ENCODE measurements at places on chromosomes 1 and 21.

- no peak for DNase-seq
Observed at GRCh38 chr1:224523676-224524075, 89.1 kb upstream of the WDR26 start.

DNA sequence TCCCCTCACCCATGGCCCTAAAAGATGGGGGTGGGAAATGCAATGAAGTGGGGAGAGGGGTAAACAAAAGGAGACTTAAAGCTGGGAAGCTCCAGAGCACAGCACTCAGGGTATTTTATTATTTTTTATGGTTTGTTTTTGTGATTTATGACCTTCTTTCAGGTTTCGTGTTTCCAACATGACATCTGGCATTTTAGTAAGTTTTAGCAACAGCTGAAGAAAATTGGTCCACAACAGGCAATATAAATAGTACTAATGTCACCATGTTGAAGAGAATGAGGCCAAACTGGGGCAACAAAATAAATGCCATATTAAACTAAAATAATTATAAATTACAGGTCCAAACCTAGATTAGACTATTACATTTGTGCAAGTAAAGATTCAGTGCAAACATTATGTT lies 56.3 kb downstream of the TBX15 start:
- no peak for DNase-seq

GRCh38 chr1:7458946-7459345 lies 312.1 kb upstream of the VAMP3 start:
- DNase-seq = no peak

- DNase-seq = no peak
Observed at GRCh38 chr1:59705466-59706302, 109.1 kb upstream of the HOOK1 start.

GRCh38 chr1:18091660-18092446 lies 15.7 kb upstream of the IGSF21 start:
- DNase-seq = no peak

Measured in retina (tissue), 1 donor.